ENCODE measurements at places on chromosomes 1 and 21. TPM values are rescaled to one million over a fixed set of nuclear protein-coding genes. Genes with fewer than 3 reads are reported as not detected.

DNA sequence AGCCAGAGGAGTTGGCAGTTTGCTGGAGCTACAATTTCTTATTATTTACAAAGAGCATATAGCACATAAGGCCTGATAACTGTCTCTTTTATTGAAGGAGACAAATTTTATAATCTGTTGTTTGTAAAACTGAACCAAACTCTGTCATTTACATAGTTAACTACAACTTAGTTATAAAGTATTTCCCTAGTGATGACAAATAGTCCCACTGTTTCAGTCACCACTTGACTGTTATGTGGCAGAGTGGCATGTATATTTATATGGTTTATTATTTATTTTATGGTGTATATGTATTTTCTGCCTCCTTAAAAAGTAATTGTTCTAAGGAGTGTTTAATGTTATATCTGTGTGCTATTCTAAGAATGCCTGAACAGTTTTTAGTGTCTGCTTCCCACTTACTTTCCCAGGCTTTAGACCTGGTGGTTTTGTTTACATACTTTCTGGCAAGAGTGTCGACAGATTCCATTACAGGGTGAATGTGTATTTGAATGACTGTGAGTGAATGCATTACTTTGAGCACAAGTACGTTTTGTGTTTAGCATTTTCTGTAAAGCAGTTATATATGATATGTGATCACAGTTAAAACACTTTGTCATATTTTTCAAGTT lies 10.0 kb downstream of the TSEN15 start:
- no peak for ATAC-seq

TNFRSF1B gene
- 34.9 TPM for total RNA-seq

DNA sequence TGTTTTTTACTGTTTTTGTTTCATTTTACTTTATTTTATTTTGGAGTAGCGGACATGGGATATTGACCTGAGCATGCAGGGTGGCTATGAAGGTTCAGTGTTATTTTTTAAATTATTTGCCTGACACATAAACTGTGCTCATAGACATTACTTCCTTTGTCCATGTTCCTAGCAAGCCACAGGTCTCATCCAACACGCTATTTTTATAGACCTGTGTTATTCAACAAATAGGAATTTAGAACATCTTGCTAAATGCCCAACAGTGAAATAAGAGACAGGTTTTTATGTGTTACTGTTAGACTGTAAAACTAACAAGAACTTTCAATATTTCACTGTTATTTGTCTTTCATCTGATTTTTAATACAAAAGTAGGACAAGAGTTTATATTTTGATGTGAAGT lies 756.4 kb downstream of the KCNT2 start:
- no peak for ATAC-seq

DNA sequence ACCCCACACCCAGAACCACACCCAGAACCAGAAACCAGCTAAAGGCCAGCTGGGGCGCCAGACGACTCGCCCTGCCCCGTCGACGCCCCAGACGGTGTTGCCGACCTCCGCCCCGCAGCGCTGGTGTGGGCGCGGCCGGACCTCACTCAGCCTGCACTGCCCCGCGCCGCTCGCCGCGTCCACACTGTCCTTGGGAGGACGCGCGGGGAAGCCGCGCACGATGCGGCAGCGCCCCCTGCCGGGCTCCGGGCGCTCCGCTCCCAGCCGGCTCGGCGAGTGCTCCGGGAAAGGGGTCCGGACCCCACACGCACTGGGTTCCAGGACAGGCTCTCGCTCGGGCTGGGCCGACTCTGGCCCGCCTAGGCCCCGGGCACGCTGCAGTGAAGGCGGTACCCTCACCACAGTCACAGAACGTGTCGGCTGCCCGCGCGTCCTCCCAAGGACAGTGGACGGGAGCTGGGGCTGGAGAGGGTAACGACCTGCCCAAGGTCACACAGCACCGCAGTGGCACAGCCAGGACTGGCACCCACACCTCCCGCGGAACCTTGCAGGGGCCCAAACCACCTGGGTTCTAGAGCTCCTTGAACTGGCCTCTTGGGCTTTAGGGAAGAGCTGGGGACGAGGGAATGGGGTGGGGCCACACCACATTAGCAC lies 90.2 kb downstream of the DMRTA2 start:
- peak; percentile 89 for ATAC-seq

PROX1 gene
- total RNA-seq = 3.2 TPM

SPTA1 gene
- 0.16 TPM for total RNA-seq

- ATAC-seq = no peak
These were observed 7.9 kb upstream of the NLRP3 start for GRCh38 chr1:247408100-247408499.

DNA sequence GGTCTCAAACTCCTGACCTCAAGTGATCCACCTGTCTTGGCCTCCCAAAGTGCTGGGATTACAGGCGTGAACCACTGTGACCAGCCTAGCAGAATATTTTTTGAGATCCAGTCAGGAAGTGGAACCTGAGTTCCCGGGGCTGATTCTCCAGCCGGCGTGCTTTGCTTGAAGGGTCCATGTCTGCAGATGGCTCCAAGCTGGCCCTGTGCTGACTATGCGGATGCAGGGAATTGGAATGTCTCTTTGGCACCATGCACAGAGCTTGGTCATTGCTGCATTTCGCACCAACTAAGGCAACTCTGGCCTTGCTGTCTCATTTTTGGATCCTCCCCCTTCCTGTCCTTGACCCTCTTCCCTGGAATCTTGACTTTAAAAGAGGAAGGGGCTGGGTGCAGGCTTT lies 28.1 kb downstream of the ARHGEF10L start:
- ATAC-seq = peak; percentile 35

DNA sequence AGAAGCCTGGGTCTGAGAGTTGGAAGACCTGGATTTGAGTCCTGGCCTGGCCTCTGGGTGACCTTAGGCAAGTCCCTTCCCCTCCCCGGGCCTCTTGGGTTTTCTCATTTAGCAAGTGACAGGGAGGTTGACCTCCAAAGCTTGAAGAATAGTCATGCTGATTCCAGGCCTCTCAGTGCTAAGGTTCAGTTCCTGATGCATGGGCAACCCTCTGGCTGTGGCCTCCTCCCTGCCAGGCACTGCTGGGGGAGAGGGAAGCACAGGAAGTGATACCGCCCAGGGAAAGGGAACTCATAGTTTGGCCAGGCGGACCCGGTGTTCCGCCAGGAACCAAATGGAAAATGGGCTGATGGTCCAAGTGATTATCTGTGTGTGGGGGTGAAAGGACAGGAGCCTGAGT lies 23.6 kb upstream of the WASF2 start:
- ATAC-seq = no peak

DNA sequence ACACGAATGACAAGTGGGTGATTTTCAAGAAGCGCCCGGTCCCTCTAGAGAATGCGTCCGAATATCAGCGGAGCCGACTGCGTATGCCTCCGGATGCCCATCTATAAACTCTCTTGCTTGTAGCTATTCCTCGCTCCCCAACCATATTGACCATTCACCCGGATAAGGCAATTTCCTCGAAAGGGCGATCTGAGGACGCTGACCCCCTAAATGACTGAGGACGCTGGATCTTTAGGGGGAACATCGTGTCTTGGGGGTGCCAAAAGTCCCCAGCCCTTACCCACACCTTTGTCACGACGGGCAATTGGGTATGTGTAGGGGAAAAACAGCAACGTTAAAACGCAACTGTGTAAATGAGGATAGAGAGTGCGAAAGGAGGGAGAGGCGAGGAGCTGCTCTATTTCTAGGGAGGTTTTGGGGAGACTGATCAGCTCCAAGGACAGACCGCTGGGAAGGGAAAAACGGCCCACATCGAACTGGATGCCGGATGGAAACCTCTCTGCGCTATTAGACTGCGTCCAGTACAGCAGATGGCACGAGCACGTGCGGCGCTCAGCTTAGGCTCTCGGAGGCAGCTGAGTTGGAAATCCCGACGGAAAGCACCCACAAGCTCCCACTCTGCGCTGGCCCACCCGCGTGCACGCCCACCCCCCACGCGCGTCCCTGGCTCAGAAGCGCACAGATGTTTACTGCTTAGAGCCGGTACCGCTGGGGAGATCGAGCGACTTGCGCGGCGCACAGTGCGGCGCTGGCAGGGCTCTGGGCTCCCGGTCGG lies 2.9 kb upstream of the PRRX1 start:
- peak; percentile 16 for ATAC-seq

SDHC gene
- total RNA-seq = 22.9 TPM

- ATAC-seq = no peak
These were observed 820.9 kb upstream of the ADGRL4 start for GRCh38 chr1:79827446-79827845.

RHOU gene
- total RNA-seq = 36.9 TPM

- ATAC-seq = no peak
These were observed 81.9 kb downstream of the RGL1 start for GRCh38 chr1:183886853-183887252.

DNA sequence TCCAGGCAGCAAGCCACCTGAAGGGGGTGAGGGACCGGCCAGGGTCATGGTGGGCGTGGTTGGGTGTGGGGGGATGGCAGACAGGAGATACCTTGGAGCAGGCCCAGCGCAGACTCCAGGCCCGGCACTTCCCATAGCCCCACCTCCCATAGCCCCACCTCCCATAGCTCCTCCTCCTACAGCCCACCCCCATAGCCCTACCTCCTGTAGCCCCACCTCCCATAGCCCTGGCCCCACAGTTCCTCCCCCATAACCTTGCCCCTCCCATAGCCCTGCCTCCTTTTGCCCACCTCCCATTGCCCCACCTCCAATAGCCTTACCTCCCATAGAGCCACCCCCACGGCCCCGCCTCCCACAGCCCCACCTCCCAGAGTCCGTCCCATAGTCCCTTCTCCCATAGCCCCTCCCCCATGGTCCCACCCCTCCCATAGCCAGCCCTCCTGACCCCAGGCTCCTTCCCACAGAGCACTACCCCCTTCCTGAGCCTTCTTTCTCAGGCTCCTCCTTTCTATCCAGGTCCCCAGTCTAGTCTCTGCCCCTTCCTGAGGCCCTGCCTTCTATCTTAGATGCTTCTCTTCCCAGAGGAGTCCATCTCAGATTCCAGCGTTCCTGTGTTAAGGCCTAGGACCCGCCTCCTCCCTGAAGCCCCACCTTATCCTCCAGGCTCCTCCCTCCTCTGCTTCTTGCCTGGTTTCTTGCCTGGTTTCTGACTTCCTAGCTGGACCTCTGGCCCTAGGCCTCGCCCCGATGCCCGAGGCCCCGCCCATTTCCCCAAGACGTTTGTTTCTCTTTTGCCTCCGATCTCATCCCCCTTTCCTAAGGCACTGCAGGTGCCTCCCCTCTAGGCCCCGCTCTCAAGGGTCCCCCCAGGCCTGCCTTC lies 46.8 kb downstream of the PTPRU start:
- peak; percentile 79 for ATAC-seq

GRCh38 chr1:205714190-205714905 lies 34.0 kb upstream of the SLC45A3 start:
- no peak for ATAC-seq

DNA sequence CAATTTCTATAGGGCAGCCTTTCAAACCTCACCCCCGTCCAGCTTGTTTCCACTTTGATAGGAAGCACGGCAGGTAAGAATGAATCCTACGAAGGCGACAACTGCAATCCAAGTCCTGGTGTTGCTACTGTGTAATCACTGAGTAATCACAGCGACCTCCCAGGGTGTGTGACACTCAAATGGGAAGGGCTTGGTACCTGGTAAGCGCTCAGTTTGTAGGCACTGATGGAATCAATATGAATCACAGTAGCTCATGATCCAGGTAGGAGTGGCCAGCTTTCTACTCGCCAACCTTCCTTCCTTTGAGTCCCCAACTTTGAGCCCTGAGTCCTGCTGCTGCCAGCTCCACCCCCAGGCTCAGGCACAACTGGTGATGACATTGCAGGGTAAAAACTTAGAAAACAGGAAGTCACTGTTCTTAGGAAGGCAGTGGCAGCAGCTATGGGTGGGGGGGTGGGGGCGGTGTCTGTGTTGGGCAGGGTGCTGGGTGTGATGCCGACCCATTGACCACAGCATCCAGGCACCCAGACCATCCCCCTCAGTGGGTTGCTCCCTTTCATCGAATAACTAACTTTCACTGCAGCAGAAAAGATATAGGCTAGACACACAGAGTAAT lies 70.7 kb downstream of the CD247 start:
- no peak for ATAC-seq

- peak; percentile 96 for ATAC-seq
These were observed 27.2 kb downstream of the ERI3 start for GRCh38 chr1:44327679-44328491.

GRCh38 chr1:234870020-234870981 lies 258.3 kb downstream of the TOMM20 start:
- no peak for ATAC-seq

DNA sequence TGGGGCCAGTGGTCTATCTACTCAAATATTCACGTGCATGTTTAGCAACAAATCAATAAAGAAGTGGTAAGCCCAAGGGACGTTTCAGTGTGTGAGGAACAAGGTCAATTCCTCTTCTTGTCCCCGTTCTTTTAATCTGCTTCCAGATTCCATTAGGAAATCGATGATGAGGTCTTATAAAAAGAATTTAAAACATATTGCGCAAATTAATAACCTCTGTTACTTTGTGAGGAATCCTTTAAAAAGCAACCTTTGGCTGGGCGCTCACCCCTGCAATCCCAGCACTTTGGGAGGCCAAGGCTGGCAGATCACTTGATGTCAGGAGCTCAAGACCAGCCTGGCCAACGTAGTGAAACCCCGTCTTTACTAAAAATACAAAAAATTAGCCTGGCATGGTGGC lies 113.0 kb upstream of the TMPRSS2 start:
- peak; percentile 35 for ATAC-seq

DNA sequence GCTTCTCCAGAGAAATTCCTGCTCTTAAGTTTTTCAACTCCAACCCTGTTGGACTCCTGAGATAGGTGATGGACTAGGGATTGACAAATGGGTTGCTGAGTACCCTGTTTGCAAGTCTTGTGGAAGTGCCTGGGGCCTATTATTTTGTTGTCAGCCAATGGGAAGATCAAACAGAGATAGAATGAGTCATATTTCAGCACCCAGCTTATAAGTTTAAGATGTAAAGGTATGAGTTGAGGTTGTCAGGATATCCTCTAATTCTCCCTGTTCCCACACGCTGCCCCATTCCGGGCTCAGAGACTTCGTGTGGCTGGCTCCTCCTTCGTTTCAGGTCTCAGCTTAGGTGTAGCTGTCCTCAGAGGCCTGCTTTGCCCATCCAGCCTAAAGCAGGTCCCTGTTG lies 91.8 kb downstream of the CENPF start:
- no peak for ATAC-seq

DNA sequence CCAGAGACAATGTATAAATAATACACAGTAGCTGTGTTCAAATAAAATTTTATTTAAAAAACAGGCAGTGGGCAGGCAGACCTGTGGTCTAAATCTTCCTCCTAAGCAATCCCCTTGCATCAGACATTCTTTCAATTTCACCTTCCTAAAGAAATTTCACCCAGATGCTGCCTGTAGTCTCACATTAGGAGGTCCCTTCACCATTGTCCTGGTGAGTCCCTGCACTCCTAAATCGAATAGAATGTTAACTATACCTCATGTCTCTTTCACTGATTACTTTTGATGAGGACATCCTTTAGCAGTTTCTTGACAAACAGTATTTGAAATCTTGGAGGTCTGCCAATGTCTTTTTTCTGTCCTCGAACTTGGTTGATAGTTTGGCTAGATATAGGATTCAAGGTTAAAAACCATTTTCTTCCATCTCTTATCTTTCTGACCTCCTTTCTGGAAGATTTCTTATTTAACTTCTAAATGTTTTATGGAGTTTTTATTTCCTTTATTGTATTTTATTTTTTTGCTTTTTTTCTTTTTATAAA lies 77.5 kb downstream of the LPGAT1 start:
- no peak for ATAC-seq

GRCh38 chr1:99970713-99971255 lies 988 bp downstream of the SLC35A3 start:
- ATAC-seq = no peak
